T-helper 1 cell (primary cell): ENCODE measurements at places on chromosomes 6 and 20.

- DNase-seq, result no peak
These were observed 90.4 kb downstream of the BMP2 start for GRCh38 chr20:6857927-6858326.

GRCh38 chr6:150194195-150194594 lies 51.4 kb downstream of the PPP1R14C start:
- no peak for DNase-seq

- no peak for DNase-seq
These were observed 12.6 kb downstream of the DUSP22 start for GRCh38 chr6:304833-305370.

GRCh38 chr6:126015863-126016262 lies 29.5 kb downstream of the TRMT11 start:
- no peak for DNase-seq

GRCh38 chr6:163554663-163555062 lies 140.1 kb downstream of the QKI start:
- DNase-seq, result peak; percentile 47

DNA sequence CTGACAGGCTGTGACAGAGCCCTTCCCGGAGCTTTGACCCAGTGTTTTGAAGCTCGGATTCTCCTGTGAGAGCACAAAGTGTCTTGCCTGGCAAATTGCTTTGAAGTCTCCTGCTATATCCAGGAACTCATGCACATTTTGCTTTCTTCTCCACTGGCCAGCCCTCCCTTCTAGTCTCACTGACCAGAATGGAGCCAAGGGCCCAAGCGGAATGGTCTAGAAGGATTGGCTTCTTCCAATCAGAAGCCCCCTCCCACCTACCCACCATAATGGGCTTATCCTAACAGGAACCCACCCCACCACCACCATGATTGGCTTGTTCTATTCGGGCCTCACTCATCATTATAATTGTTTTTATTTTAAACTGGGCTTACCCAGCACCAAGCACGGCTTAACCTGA lies 130.1 kb downstream of the PXDC1 start:
- no peak for DNase-seq

GRCh38 chr6:15296249-15296648 lies 50.4 kb downstream of the JARID2 start:
- DNase-seq, result no peak
